ENCODE measurements at places on chromosomes 1 and 21.

DNA sequence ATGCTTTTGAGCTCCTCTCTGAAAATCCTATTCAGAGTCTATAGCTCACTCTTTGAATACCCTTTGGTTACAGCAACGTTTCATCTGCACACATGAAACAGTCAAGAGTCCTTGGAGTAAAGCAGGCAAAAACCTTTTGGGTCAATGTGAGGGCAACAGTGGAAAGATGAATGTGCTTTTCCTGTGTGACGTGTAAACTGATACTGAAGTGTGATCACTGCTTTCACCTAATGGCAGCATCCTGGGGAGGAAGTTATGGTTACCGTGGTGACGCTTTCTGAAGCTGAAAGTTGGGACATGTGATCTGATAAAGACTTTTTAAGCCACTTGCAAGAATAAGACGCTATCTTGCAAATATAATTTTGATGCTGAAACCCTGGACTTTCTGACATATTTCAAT, 160.0 kb downstream of the SEC16B start:
- DNase-seq: no peak

DNA sequence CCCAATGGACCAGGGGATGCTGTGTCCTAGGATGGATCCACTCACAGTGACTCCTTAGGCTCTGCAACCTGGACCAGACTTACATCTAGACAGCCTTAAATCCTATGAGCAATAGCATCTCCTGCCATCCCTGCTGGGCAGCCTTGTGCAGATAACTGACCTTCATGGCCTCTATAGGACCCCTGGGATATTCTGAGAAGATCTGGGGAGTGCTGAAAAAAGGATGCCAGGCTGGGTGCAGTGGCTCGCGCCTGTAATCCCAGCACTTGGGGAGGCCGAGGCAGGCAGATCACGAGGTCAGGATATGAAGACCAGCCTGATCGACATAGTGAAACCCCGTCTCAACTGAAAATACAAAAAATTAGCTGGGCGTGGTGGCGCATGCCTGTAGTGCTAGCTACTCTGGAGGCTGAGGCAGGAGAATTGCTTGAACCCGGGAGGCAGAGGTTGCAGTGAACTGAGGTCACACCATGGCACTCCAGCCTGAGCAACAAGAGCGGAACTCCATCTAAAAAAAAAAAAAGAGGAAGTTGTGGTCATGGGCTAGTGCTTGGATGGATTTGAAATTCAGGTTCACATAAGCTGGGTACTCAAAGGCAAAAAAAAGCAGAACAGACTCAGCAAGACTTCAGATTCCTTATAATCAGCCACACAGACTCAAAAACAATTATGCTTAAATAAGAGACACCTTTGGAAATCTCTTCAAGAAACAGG, 10.9 kb upstream of the SH2D1B start:
- peak; percentile 72 for DNase-seq

GRCh38 chr1:41853907-41854306, 64.8 kb downstream of the HIVEP3 start:
- no peak for DNase-seq

DNA sequence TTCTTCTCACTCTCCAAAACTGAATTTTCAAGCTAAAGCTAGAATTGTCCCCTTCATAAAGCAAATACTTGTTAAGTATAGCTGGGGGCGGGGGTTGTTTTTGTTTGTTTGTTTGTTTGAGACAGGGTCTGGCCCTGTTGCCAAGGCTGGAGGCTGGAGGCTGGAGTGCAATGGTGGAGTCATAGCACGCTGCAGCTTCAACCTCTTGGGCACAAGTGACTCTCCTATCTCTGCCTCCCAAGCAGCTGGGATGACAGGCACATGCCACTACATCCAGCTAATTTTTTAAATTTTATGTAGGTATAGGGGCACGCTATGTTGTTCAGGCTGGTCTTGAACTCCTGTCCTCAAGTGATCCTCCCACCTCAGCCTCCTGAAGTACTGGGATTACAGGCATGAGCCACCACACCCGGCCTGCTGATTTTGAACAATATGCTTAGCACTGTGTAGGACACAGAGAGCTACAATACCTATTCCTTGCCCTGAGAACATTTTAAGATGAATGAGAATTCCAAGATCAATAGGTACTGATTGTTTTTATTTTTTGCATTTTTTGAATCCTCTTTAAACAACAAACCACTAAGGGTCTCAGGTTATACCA, 42.2 kb downstream of the PCNX2 start:
- DNase-seq: no peak

- no peak for DNase-seq
These were observed 95.5 kb upstream of the TMPRSS2 start for GRCh38 chr21:41603476-41603875.

DNA sequence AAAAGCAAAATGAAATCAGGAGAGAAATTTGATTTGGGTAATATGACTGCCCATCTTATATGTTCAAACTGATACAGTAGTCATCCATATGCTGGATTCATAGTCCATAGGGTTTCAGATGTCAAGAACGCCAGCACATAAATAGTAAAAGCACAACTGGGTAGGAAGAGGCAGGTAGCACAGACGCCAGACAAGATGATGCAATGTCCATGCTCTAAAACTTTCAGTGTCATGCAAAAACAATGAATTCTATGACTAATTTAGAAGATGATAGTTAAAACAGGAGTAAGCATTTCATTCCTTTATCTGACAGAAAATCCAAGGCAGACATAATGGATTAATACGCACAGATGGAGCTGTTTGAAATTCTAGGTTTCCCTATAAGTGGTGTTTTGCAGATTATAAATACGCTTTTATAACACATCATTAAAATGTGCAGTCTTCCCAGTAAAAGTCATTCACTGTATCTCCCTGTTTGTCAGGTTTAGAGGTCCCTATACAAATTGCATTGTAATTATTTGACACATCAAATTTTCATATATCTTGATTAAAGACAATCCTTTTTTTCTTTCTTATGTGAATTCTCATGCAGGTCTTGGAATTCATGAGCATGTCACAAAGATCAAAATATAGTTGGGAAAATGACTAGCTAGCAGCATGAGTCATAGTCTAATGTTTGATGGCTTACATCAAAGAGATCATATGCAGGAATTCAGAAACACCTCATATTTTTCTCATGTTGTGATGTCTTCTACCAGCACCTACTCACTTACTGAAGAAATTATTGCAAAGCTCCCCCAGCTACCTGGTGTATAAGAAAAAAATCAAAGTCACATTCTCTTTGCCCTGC, 139.9 kb downstream of the DSCAM start:
- DNase-seq: no peak

GRCh38 chr1:196960854-196961253, 16.5 kb upstream of the CFHR5 start:
- DNase-seq: no peak

Measured in inflammatory macrophage treated with lipopolysaccharide for 1 hour (primary cell).